ENCODE measurements at places on chromosomes 4 and X.

GRCh38 chr4:173991814-173992213 lies 291.7 kb downstream of the FBXO8 start:
- DNase-seq: no peak

DNA sequence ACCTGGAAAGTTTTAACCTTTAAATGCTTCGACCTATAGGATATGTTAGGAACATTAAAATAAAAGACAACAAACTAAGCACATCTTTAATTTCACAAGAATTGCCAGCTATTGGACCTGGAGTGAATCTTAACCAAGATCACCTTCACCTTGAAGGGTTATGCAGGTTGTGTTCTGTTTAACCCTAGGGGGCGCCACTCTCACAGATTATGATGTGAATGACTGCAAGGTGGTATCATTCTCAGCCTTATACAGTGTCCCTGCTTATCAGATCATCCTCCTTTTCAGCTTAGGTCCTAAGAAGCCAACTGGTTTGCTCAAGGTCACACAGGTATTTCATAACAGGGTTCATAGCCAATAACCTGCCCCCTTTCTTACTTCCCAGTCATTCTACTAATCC lies 23.5 kb downstream of the INTS6L start:
- no peak for DNase-seq

DNA sequence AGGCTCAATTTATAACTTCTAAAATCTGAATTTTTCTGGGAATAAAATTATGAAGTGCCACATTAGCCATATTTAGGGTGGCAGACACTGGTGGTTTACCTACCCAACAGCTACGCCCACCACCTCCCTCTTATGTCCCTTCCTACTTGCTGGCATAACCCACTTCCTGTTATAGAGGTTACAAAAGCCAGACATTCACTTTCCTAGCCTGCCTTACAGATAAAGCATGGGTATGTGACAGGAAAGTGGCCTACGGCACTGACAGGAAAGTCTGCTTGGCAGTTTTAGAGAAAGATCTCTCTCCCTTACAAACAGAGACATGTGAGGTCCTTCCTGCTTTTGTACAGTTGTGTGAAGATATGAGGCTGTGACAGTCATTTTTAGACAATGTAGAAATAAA lies 12.4 kb downstream of the DDX53 start:
- no peak for DNase-seq

GRCh38 chrX:119375561-119375960 lies 23.6 kb upstream of the SLC25A43 start:
- no peak for DNase-seq

GRCh38 chr4:100839712-100840111 lies 321.9 kb upstream of the EMCN start:
- DNase-seq: no peak

GRCh38 chr4:54954656-54955388 lies 170.6 kb downstream of the KDR start:
- no peak for DNase-seq

DNA sequence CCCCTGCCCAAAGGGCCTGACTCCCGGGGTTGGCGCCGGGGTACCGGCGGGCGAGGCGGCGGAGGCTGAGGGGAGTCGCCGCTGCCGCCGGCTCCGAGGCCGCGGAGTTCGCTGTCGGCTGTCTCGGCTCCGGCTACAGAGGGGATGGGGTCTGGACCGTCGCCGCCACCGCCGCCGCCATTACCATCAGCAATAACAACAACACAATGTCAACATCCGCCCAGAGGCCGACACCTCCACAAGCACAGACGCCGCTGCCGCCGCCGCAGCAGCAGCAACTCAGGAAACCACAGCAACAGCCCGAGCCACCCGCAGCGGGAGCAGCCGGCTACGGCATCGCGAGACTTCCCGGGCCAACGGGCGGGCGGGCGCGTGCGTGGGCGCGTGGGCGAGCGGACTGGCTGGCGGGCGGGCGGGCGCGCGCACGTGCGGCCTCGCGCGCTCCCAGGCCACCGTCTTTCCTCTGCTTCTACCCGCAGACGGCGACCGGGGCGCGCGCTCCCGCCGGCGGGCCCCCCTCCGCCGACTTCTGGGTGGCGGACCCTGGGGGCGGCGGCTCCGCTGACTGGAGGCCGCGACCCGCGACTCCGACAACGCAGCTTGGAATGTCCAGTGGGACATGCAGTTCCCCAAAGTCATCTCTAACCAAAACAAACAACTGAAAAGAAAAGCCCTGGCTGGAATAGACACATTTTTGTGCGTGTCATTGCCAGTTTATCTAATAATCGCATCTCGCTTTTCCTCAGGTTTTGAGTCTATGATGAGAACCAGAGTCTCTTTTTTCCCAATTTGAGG lies at the start of gene CHIC2:
Gene CHIC2 (minus strand): TSS at position 289 of the 795 bp plus-strand sequence. CDS start 305 bp downstream, outside the sequence.
- DNase-seq: peak; percentile 94

DNA sequence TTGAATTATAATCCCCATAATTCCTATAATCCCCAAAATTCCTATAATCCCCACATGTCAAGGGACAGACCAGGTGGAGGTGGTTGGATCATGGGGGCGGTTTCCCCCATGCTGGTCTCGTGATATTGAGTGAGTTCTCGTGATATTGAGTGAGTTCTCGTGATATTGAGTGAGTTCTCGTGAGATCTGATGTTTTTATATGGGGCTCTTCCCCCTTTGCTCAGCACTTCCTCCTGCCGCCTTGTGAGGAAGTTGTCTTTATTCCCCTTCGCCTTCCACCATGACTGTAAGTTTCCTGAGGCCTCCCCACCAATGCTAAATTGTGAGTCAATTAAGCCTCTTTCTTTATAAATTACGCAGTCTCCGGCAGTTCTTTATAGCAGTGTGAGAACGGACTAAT lies 36.6 kb upstream of the GPR78 start:
- no peak for DNase-seq

GRCh38 chr4:48506716-48507115 lies 16.7 kb downstream of the ZAR1 start:
- no peak for DNase-seq
